ENCODE measurements at places on chromosomes 16 and 17.

DNA sequence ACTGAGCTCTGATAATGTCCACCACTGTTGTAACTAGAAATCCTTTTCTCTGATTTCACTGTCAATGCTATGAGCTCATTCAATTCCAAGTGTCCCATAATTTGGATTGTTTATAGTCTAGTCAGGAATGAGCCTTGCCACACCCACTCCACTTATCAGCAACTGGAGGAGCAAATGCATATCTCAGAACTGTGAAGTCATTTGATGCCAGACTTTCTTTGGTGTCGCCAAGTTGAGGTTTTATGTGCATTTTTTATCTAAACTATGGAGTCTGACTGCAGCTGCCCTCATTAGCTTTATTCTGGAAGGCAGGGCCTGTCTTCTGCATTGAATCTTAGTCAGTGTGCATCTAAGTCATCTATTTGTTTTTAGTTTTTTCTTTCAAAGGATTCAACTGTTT lies 361.3 kb downstream of the PMP22 start:
- no peaks in the 10 kb centered on the region for H3K36me3 ChIP-seq
- no peaks in the 10 kb centered on the region for H3K4me1 ChIP-seq

DNA sequence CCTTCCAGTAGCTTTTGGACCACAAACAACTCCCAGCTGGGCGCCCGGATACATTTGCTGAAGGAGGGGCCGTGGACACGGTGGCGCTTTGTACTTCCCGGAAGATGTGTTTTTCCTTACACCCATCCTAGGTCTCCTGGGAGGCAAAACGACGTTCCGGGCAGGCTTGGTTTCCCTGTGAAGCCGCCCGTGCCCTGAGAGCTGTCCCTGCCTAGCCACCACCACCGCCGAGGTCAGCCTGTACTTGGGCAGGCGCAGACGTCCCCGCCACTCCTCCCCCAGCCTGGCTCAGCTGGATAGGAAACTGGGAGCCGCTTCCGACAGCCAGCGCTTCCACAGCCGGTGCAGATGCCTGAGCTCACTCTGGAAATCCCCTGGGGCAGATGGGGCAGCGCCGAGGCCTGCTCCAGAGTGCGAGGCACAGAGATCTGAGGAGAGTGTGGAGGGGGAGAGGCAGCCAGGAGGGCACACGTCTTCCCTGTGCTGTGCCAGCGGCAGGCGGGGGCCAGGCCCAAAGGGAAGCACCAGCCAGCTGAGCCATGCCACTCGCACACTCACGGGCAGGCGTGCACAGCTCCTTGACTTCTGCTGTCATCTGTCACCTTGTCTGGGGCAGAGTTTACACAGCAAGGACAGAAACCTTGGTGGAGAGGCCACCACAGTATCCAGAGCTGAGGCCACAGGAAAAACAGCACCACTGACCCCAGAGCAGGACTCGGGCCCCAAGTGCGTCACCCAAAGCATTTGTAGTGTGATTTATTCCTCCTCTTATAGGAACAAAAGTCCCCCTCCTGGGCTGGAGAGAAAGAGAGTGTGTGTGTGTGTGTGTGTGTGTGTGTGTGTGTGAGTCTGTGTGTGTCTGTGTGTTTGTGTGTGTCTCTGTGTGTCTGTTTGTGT lies 3.0 kb downstream of the RHBDF2 start:
- H3K4me3 ChIP-seq = peak overlapping the region; percentile 95
- H3K36me3 ChIP-seq = peaks cover 3% of the 10 kb centered on the region
- peak; percentile 36 for DNase-seq
- H3K4me1 ChIP-seq = peaks cover 90% of the 10 kb centered on the region

DNA sequence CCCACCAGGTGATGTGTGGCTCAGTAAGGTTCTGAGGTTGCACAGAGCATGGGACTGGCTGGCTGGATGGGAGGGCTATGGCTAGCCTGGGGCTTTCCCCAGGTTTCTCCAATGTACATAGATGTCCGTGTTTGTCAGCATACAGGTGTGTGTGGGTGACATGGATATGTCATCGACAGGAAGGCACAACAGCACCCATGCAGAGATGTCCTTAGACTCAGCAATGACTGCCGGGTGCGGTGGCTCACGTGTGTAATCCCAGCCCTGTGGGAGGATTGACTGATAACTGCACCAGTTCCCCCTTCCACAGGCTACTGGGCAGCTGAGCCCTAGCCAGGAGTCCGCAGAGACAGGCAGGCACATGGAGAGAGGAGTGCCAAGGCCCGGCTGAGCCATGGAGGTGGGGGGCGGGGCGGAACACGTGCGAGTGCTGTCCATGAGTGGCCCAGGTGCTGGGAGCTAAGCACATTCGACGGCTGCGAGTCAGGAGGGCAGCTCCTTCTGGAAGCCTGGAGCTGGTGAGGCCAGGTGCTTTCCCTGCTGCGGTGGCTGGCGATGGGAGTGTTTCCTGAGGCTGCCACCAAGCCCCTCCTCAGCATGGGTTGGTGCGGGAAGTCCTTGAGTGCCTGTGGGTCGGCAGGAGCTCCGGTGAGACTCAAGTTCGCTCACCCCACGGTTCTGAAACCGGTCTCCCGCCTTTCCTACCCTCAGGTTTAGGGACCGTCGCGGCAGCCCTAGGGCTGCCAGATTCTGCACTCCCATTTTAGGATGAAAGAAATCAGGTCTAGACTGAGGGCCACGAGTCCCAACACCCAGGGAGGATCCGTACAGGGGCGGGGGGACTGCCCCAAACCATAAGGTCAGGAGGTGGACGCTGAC lies 858 bp upstream of the ASPSCR1 start:
- no peak for DNase-seq
- H3K36me3 ChIP-seq = peaks cover 4% of the 10 kb centered on the region
- H3K4me3 ChIP-seq = peak overlapping the region; percentile 96

- no peak overlapping the region for H3K4me3 ChIP-seq
- H3K27me3 ChIP-seq = peaks cover 2% of the 10 kb centered on the region
- no peak for DNase-seq
Observed at GRCh38 chr17:35841505-35841904, 27.2 kb downstream of the HEATR9 start.

DNA sequence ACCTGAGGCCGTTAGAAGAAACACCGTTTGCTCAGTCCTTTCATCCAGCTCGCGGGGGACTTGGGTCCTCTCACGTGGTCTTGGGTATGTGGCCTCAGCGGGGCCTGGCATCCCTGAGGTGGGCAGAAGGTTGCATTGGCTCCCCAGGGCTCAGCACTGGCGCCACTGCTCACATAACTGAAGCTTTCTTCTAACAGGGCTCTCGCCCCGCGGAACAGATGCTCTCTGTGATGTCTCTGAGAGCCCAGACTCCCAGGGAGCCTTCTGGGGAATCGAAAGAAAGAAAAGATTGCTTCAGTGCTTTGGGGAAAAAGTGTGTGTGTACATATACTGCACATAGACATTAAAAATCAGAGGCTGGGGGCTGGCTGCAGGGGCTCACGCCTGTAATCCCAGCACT lies 10.1 kb downstream of the MGRN1 start:
- H3K27me3 ChIP-seq = no peaks in the 10 kb centered on the region
- no peak overlapping the region for H3K27ac ChIP-seq
- H3K4me3 ChIP-seq = no peak overlapping the region
- peaks cover 18% of the 10 kb centered on the region for H3K4me1 ChIP-seq

- peaks cover 8% of the 10 kb centered on the region for H3K27me3 ChIP-seq
- no peak overlapping the region for H3K27ac ChIP-seq
- H3K4me3 ChIP-seq = no peak overlapping the region
- no peaks in the 10 kb centered on the region for H3K36me3 ChIP-seq
Observed at GRCh38 chr17:74881073-74881472, 8.3 kb upstream of the FDXR start.

GRCh38 chr17:65657251-65657828 lies 95.9 kb upstream of the AXIN2 start:
- H3K27ac ChIP-seq = no peak overlapping the region
- no peak for DNase-seq
- H3K36me3 ChIP-seq = no peaks in the 10 kb centered on the region

GRCh38 chr16:55280587-55280986 lies 43.4 kb upstream of the IRX6 start:
- no peak overlapping the region for H3K27ac ChIP-seq
- H3K4me1 ChIP-seq = no peaks in the 10 kb centered on the region
- no peaks in the 10 kb centered on the region for H3K36me3 ChIP-seq
- H3K4me3 ChIP-seq = no peak overlapping the region

DNA sequence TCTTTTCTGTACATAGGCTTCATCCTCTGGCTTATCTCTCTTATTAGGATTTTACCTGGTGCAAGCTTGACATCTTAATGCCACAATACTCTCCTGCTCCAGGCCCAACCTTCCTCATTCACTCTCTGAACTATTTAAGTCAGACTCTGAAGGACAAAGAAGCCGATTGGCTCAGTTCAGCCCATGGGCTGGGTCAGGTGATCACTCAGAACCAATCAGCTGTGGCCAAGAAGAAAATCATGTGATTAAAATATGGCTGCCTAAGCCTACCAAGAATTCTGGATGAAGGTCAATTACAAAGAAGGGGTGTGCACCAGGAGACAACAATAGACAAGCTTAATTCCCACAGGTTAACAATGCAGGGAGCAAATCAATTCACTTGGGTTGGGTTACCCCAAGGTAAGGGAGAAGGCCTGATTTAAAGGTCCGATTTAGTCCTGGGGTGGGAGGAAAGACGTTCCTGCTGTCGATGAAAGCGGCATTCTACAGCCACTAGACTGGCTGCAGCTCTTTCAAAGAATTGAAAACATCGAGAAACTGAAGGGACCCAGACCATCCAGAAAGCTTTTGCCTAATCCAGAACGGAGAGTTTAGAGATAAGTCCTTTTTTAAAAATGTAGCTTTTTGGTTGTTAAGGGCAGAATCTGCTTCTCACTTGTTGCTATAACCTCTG lies 42.9 kb upstream of the NFAT5 start:
- H3K27ac ChIP-seq = no peak overlapping the region
- H3K4me3 ChIP-seq = no peak overlapping the region
- DNase-seq = no peak
- no peaks in the 10 kb centered on the region for H3K36me3 ChIP-seq
- peaks cover 2% of the 10 kb centered on the region for H3K27me3 ChIP-seq
- peaks cover 13% of the 10 kb centered on the region for H3K4me1 ChIP-seq

DNA sequence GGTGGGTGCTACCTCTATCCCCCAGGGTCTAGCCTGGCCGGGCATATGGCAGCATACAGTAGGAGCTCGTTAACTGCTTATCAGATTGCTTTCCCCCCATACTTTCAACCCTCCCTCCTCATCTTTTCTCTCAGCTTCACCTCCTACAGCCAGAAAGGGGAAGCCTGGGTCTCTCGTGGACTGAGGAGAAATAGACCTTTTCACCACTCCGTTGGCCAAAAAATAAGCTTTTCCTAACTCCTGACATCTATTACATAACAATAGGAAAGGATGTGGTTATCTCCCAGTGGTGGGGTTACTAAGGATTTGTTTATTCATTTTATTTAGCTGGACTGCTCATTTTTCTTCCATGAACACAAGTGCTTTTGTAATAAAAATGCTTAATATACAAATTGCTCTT lies 9.0 kb upstream of the CXCL16 start:
- no peak overlapping the region for H3K27ac ChIP-seq
- DNase-seq = no peak
- no peaks in the 10 kb centered on the region for H3K36me3 ChIP-seq
- H3K4me3 ChIP-seq = no peak overlapping the region

GRCh38 chr16:9365370-9365728 lies 273.9 kb downstream of the HAPSTR1 start:
- DNase-seq = no peak
- H3K36me3 ChIP-seq = no peaks in the 10 kb centered on the region
- H3K27ac ChIP-seq = no peak overlapping the region

- no peak for DNase-seq
- peak overlapping the region; percentile 70 for H3K27ac ChIP-seq
- peaks cover 9% of the 10 kb centered on the region for H3K36me3 ChIP-seq
Observed at GRCh38 chr17:67628580-67629013, 89.1 kb upstream of the NOL11 start.

GRCh38 chr17:17749025-17749772 lies 67.9 kb downstream of the RAI1 start:
- no peak for DNase-seq
- H3K27me3 ChIP-seq = peaks cover 11% of the 10 kb centered on the region
- peak overlapping the region; percentile 84 for H3K27ac ChIP-seq
- H3K36me3 ChIP-seq = no peaks in the 10 kb centered on the region
- peaks cover 55% of the 10 kb centered on the region for H3K4me1 ChIP-seq

GRCh38 chr16:53904533-53904932 lies 200.6 kb downstream of the FTO start:
- H3K27ac ChIP-seq = peak overlapping the region; percentile 7
- peaks cover 10% of the 10 kb centered on the region for H3K4me1 ChIP-seq
- DNase-seq = no peak
- H3K27me3 ChIP-seq = no peaks in the 10 kb centered on the region
- no peak overlapping the region for H3K4me3 ChIP-seq
- H3K36me3 ChIP-seq = peaks cover 4% of the 10 kb centered on the region

GRCh38 chr17:59178266-59178985 lies 22.9 kb downstream of the PRR11 start:
- no peaks in the 10 kb centered on the region for H3K4me1 ChIP-seq
- no peak overlapping the region for H3K27ac ChIP-seq
- no peaks in the 10 kb centered on the region for H3K36me3 ChIP-seq
- no peaks in the 10 kb centered on the region for H3K27me3 ChIP-seq

DNA sequence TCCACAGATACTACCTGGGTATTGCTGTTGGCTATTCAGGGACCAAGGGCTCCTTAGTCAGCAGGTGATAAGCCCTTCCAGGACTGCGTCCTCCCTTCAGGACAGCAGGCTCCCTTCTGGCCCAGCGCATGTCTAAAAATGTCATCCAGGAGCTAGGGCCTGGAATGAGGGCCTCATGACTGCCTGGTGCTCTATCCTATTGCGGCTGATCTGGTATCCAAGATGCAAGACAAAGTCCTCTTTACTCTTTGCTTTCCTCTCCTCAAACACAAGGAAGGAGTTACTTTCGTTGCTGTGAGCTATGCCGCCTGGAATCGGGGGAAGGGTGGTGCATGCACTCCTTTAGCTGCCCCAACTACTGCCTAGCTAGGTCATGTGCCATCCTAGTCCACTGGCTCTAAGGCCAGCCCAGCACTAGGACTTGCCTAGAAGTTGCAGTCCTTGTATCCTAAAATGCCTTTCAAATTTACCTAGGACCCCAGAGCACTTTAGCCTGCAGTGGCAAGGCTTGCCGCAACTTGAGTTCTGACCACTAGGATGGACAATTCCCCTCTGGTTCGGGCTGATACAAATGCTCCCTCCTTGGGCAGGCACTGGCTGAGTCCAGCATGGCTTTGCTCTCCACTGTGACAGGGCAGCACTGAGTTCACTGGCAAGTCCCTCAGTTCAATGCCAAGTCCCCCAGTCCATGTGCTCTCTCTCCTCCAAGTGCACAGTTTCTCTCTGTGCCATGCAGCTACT lies 10.1 kb upstream of the TMEM219 start:
- H3K4me3 ChIP-seq = no peak overlapping the region
- DNase-seq = no peak
- H3K36me3 ChIP-seq = no peaks in the 10 kb centered on the region
- no peaks in the 10 kb centered on the region for H3K4me1 ChIP-seq
